ENCODE measurements at places on chromosomes 7 and 10. TPM values are rescaled to one million over a fixed set of nuclear protein-coding genes. Genes with fewer than 3 reads are reported as not detected.

- H3K36me3 ChIP-seq, result peaks cover 8% of the 10 kb centered on the region
- no peak overlapping the region for H3K27ac ChIP-seq
- no peak overlapping the region for H3K4me3 ChIP-seq
Measured at GRCh38 chr7:36295090-36295489, 94.6 kb upstream of the ANLN start.

DNA sequence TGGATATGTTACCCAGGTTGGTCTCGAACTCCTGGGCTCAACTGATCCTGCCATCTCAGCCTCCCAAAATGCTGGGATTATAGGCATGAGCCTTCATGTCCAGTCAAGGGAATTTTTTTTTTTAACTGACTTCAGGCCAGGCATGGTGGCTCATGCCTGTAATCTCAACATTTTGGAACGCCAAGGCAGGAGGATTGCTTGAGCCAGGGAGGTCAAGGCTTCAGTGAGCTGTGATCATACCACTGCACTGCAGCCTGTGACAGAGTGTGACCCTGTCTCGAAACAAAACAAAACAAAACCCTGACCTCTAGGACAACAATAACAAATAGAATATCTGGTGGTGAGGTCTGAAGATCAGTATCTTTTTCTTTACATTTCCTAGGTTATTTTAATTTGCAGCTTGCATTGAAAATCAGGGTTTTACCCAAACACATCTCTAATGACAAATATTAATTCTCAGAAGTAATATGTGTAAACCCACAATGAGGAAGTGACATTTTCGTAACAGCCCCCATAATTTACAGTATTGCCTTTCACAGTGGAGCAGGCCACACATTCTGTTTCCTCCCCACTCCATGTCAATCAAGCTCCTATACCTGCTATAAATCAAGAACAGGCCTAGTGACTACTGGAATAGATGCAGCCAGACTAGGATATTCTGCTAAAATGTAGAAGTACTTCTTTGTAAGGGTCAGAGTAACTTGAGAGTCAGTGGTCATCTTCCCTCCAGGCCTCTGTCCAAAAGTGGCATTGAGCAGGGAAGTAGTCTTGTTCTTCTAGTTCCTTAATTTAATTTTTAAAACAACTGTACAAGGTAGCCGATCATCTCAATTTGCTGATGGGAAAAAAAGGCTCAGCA, 43.3 kb upstream of the ECHDC3 start:
- H3K27me3 ChIP-seq, result no peaks in the 10 kb centered on the region
- H3K36me3 ChIP-seq, result no peaks in the 10 kb centered on the region
- no peak for DNase-seq
- H3K4me1 ChIP-seq, result peaks cover 8% of the 10 kb centered on the region

DNA sequence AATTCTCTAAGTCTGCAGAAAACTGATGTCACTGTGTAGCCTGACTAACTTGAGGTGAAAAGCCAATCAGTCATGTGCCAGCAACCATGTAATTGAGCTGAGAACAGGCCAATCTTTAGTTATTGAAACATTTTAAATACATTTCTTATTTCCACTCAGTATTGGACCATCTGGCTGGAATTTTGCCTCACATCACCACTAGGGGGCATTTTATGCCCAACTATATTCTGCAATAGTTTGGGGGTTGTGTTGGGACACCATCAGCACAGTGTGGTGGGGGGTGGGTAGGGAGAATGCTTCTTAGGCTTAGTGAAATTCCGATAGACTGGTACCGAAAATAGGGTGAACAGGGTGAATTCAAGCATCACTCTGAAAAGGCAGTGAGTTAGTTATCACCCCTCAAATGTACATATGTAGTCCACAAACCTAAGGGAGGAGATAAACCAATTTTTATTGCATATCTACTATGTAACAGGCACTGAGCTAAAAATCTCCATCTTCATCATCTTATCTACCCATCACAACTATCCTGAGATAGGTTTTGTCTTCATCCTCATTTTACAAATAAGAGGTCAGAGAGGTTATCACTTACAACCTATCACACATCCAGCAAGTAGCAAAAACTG, 17.8 kb downstream of the NPSR1 start:
- H3K4me3 ChIP-seq, result no peak overlapping the region
- H3K4me1 ChIP-seq, result no peaks in the 10 kb centered on the region
- no peaks in the 10 kb centered on the region for H3K27me3 ChIP-seq
- no peak for DNase-seq
- H3K36me3 ChIP-seq, result no peaks in the 10 kb centered on the region
- no peak overlapping the region for H3K27ac ChIP-seq

- no peak overlapping the region for H3K4me3 ChIP-seq
- H3K4me1 ChIP-seq, result no peaks in the 10 kb centered on the region
- no peaks in the 10 kb centered on the region for H3K27me3 ChIP-seq
- no peak overlapping the region for H3K27ac ChIP-seq
Measured at GRCh38 chr10:12531305-12532220, 182.2 kb downstream of the CAMK1D start.

GRCh38 chr10:34908481-34908880, 93.4 kb upstream of the PARD3 start:
- no peaks in the 10 kb centered on the region for H3K4me1 ChIP-seq
- H3K4me3 ChIP-seq, result no peak overlapping the region
- no peak for DNase-seq

- H3K4me3 ChIP-seq, result no peak overlapping the region
- H3K4me1 ChIP-seq, result no peaks in the 10 kb centered on the region
- no peak overlapping the region for H3K27ac ChIP-seq
- no peaks in the 10 kb centered on the region for H3K36me3 ChIP-seq
- H3K27me3 ChIP-seq, result no peaks in the 10 kb centered on the region
- DNase-seq, result no peak
Measured at GRCh38 chr10:92149261-92149660, 141.6 kb downstream of the CPEB3 start.

- H3K27me3 ChIP-seq, result no peaks in the 10 kb centered on the region
- H3K4me1 ChIP-seq, result no peaks in the 10 kb centered on the region
- H3K27ac ChIP-seq, result no peak overlapping the region
- H3K36me3 ChIP-seq, result peaks cover 38% of the 10 kb centered on the region
Measured at GRCh38 chr10:110903280-110904278, 15.4 kb downstream of the BBIP1 start.

- no peaks in the 10 kb centered on the region for H3K36me3 ChIP-seq
- no peak overlapping the region for H3K4me3 ChIP-seq
- DNase-seq, result no peak
- H3K4me1 ChIP-seq, result no peaks in the 10 kb centered on the region
- no peaks in the 10 kb centered on the region for H3K27me3 ChIP-seq
Measured at GRCh38 chr10:73717556-73717955, 19.6 kb upstream of the AGAP5 start.

- no peaks in the 10 kb centered on the region for H3K27me3 ChIP-seq
- H3K4me3 ChIP-seq, result no peak overlapping the region
- no peaks in the 10 kb centered on the region for H3K36me3 ChIP-seq
- DNase-seq, result no peak
- H3K4me1 ChIP-seq, result no peaks in the 10 kb centered on the region
Measured at GRCh38 chr10:33279811-33280602, 54.5 kb downstream of the NRP1 start.

GRCh38 chr10:33509231-33509831, 174.9 kb upstream of the NRP1 start:
- no peak overlapping the region for H3K27ac ChIP-seq
- DNase-seq, result no peak
- no peaks in the 10 kb centered on the region for H3K36me3 ChIP-seq
- H3K4me1 ChIP-seq, result no peaks in the 10 kb centered on the region

DNA sequence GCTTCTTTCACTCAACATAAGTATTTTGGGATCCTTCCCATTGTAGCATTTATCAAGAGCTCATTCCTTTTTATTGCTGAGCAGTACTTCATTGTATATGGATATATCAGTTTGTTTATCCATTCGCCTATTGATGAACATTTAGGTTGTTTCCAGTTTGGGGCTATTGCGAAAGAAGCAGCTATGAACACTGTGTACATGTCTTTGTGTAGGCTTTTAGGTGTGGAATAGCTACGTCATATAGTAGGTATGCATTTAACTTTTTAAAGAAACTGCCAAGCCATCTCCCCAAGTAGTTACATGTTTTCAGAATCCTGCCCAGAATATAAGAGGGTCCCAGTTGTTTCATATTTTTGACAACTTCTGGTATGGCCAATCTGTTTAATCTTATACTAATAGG, 468.1 kb downstream of the IPMK start:
- no peak for DNase-seq
- H3K27me3 ChIP-seq, result no peaks in the 10 kb centered on the region

PIK3AP1 gene
- 4.9 TPM for total RNA-seq

ACBD7 gene
- not detected for total RNA-seq

HOXA5 gene
- not detected for total RNA-seq

SEMA4G gene
- total RNA-seq, result 1.4 TPM

EN2 gene
- not detected for total RNA-seq

FOXL3 gene
- total RNA-seq, result not detected

INHBA gene
- total RNA-seq, result 0.09 TPM
